ENCODE measurements at places on chromosomes 5 and 9. TPM values are rescaled to one million over a fixed set of nuclear protein-coding genes. Genes with fewer than 3 reads are reported as not detected.

Gene MEGF9
- total RNA-seq, result 4.6 TPM

Gene GTF2H2
- 52.4 TPM for total RNA-seq

Gene PCDHGA4
- 0.07 TPM for total RNA-seq

Gene COL15A1
- total RNA-seq, result 0.14 TPM

Gene ZFAND5
- total RNA-seq, result 93.8 TPM

Gene PCDHGA3
- not detected for total RNA-seq

Gene C6
- total RNA-seq, result not detected

Gene PPWD1
- total RNA-seq, result 42.2 TPM

Gene SERF1A
- total RNA-seq, result 11.1 TPM

Gene DTWD2
- total RNA-seq, result 2.3 TPM

Gene OMD
- total RNA-seq, result not detected

Gene WDR31
- 2.4 TPM for total RNA-seq

Gene RIC1
- total RNA-seq, result 15.0 TPM

Gene IL13
- total RNA-seq, result 13.0 TPM

Gene LCN9
- total RNA-seq, result not detected

Gene ACTBL2
- not detected for total RNA-seq

Gene F2R
- 6.8 TPM for total RNA-seq

Gene PRRX2
- total RNA-seq, result 0.58 TPM

Gene FRMPD1
- total RNA-seq, result not detected

Gene LVRN
- total RNA-seq, result not detected

Gene CD180
- 0.21 TPM for total RNA-seq

Gene GMCL2
- not detected for total RNA-seq

Gene FAM153A
- 33.7 TPM for total RNA-seq

Gene ORM2
- total RNA-seq, result not detected

Gene PPIP5K2
- total RNA-seq, result 44.4 TPM

Gene SPATA31E1
- not detected for total RNA-seq

Gene FAM221B
- not detected for total RNA-seq

Gene CD14
- 0.39 TPM for total RNA-seq
